Osteoblast (primary cell): ENCODE measurements at places on chromosomes 7 and 10. TPM values are rescaled to one million over a fixed set of nuclear protein-coding genes. Genes with fewer than 3 reads are reported as not detected.

POT1 gene
- 23.5 and 30.1 TPM in 2 replicates for total RNA-seq

SPDYE2 gene
- not detected in 2 replicates for total RNA-seq

C10orf143 gene
- total RNA-seq: 1.2 and 2.5 TPM in 2 replicates

MPP7 gene
- total RNA-seq: 1.5 and 2.2 TPM in 2 replicates

CYP26A1 gene
- total RNA-seq: not detected in 2 replicates

RET gene
- under 0.01 TPM in 2 replicates for total RNA-seq

AKR1C1 gene
- total RNA-seq: 108 and 140 TPM in 2 replicates

ANKRD22 gene
- under 0.01 TPM in 2 replicates for total RNA-seq

ANKRD30A gene
- not detected in 2 replicates for total RNA-seq
